Frontal cortex (tissue), 4 donors: ENCODE measurements at places on chromosomes 6 and 20. TPM values are rescaled to one million over a fixed set of nuclear protein-coding genes. Genes with fewer than 3 reads are reported as not detected.

The RBM39 gene
- total RNA-seq, result 450 TPM

The GDAP1L1 gene
- total RNA-seq, result 131 TPM

The WFDC10B gene
- not detected for total RNA-seq

The ACTR5 gene
- 9.8 TPM for total RNA-seq

The GJA10 gene
- not detected for total RNA-seq

The SLC32A1 gene
- 7.7 TPM for total RNA-seq

The NKX2-2 gene
- 0.41 TPM for total RNA-seq

The SIRPA gene
- total RNA-seq, result 6.1 TPM

The ZKSCAN4 gene
- 9.4 TPM for total RNA-seq

DNA sequence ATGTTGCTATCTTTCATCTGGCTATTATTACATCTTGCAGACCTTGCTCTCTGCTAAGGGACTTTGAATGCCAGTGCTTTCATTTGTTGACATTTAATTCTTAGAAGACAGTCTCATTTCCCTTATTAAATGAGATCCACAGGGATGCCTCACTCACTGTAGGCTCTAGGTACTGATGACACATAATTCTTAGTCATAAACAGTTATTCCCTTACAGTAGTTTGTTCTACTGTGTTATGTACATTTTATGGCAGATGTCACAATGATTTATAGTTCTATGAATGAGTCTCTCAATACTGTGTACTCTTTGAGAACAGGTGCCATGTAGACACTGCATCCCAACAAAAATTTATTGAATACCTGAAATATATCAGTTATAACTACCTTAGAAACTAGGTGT, 70.3 kb downstream of the FAM83B start:
- no peak for DNase-seq

- no peak for DNase-seq
Measured at GRCh38 chr6:117536317-117536716, 53.8 kb downstream of the DCBLD1 start.

GRCh38 chr20:62146019-62146755, 2.6 kb downstream of the SS18L1 start:
- no peak for DNase-seq

GRCh38 chr6:53210811-53211210, 62.2 kb upstream of the GCM1 start:
- no peak for DNase-seq

DNA sequence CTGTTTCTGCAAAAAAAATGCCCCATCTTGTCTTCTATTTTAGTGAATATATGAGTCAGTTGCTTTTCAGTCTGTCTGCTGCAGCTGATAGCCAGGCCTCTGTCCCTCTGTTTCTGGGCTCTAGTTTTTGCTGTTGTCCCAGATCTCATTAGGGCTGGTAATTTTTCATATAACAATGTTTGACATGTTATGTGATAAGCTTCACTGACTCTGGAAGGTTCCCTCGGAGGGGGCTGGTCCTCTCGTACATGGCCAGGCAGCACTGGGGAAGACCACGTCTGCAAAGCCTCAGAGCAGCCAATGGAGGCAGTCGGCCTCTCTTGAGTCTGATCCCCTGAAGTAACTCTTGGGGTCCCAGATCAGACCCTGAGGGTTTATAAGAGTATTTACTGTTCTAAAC, 223.8 kb downstream of the THBS2 start:
- no peak for DNase-seq

GRCh38 chr20:51703400-51704287, 64.5 kb downstream of the ATP9A start:
- DNase-seq, result no peak

- peak; percentile 39 for DNase-seq
Measured at GRCh38 chr6:110357664-110358552, at the start of gene METTL24. Gene METTL24 (minus strand): TSS chr6:110358349. CDS start chr6:110358272, 77 bp downstream.

DNA sequence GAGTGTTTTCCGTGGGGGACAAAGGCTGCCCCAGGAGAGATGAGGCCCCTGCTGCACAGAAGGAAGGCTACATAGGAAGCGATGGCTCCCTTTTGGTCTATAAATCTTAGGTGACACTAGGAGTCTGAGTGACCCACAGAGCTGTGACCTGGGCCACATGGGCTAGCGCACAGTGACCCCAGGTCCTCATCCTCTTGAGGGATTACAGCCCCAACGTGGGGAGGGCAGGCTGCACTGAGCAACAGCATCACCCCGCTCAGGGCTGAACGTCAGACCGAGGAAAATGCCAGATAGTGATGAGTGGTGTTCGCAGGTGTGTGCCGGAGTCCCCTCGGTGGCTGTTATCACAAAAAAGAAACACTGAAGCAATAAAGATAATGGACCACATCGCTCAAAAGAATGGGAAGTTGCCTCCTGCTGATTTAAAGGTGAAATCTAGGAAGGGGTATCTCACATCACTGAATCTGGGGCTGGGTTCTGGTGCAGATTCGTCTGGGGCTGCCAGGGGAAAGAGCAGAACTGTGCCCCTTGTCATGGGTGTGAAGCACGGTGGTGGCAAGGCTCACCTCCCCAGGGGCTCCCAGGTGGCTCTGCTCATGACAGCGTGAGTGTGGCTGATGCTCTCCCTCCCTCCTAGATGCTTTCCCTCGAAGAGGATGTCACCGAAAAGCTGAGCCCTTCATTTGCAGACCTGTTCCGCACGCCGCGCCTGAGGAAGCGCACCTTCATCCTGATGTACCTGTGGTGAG, 14.5 kb downstream of the SLC22A1 start:
- no peak for DNase-seq

DNA sequence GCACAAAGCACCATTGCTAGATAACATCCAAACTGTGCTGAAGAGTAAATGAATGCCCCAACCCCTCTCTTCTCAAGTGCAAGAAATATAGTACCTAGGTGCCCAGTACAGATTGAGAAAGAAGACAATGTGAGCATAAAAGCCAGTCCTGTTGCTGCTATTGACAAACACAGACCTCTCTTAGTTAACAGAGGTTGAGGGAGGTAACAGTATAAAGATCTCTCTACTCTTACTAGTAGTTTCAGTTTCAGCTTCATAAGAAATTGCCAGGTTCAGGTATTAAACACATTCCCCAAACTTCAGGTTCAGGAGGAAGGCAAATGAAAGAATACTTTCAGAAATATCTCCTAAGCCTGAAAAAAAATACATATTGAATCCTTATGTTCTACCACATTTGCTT, 31.4 kb downstream of the TBC1D32 start:
- no peak for DNase-seq

- DNase-seq, result no peak
Measured at GRCh38 chr6:161631676-161632194, 357.9 kb upstream of the AGPAT4 start.

DNA sequence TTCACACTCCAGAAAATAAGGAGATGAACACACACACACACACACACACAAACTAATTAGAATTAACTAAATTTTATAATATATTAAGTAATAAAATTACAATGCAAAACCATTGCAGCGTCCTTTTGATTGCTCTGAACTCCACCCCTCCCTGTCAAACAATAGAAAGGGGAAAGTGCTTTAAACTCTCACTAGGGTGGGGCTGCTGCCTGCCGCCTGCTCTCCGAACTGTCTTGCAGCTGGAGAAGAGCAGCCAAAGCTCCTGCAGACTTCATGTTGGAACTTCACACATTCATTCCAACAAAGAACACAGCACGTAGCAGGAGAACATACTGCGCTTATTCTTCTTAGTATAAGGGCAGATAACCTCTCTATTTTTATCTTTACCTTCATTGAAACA, 83.2 kb downstream of the GCLC start:
- DNase-seq, result no peak

DNA sequence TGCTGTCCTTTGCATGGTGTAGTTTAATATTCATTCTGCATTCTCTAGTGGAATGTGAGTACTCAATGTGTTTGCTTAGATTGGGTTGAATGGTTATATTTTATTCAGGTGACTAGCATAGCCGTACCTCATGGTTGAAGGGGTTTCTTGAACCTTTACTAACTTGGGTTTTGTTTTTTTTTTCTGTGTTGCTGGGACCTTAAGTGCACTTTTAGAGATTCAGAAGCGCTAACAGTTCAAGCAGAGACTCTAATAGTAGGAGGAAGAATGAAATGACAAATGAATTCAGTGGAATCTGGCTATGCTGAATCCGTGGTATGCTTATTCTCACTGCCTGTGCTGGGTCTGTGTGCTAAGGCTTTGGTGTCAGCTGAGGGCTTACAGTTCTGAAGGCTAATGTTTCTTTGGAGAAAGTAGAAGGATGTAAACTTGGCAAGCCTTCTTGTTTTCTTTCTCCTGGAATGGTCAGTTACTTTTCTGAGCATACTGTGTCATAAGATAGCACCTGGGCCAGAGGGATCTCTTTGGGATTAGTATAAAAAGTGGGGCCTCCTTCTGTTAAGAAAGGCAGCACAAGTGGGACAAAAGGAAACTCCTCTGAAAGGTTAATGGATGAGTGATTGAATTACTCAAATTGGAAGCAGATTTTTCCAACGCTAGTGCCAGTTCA, 28.7 kb downstream of the RNF144B start:
- no peak for DNase-seq

DNA sequence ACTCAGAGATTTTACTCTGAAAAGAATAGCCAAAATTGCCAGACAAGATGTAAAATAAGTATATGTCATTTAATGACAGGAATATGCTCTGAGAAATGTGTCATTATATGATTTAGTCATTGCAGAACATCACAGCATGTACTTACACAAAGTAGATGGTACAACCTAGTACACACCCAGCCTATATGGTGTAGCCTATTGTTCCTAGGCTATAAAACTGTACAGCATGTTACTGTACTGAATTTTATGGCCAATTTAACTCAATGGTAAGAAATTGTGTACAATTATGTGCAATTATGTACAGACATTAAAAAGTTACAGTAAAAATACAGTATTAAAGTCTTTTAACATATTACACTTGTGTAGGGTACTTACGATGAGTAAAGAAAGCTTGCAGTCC, 311.9 kb upstream of the EPHA7 start:
- DNase-seq, result no peak

DNA sequence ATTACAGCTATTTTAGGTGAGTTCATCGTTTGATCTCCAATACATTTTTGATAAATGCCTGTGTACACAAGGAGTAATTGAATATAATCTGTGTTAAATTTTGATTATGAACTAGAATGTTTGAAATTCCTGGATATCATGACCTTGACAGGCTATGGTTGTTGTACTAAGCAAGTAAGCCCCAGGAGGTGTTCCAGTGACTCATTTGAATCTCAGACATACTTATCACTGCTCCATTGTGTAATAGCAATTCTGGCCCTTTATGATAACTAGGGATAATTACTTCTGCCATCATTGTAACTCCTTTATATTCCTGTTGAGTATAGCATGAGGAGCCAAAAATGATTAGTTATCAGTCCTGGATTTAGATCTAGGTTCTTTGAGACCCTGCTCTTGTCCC, 1424.6 kb upstream of the ADGRB3 start:
- DNase-seq, result no peak

GRCh38 chr6:83852528-83853177, 507 bp upstream of the RIPPLY2 start:
- DNase-seq, result no peak

GRCh38 chr6:142651384-142651783, 293.6 kb downstream of the HIVEP2 start:
- DNase-seq, result no peak

- no peak for DNase-seq
Measured at GRCh38 chr20:50721881-50722281, 9.5 kb upstream of the PARD6B start.

- no peak for DNase-seq
Measured at GRCh38 chr20:875115-875514, 41.0 kb downstream of the ANGPT4 start.

DNA sequence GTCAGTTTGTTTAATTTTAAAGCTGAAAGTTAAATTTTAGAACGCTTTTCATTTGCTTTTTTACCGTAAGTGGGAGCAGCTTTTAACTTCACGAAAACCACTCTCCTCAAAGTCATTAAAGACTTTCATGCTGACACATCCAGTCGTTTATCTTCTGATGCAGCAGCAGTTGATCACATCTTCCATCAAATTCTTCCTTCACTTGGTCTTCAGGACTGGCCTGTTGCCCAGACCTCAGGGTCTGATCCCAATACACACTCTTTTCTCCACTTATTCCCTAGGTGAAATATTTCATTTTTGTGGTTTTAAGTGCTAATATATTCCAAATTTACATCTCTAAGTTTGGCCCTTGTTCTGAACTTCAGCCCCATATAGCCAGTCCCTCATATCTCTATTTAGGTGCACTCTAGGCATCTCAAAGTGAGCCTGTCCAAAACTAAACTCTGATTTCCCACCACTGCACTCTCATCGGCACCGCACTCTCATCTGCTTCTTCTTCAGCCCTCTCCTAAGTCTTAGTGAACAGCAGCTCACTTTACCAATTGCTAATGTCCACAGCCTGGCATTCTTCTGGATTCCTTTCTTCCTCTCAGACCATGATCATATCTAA, 20.4 kb downstream of the AFDN start:
- DNase-seq, result no peak

GRCh38 chr6:5566718-5567117, 305.4 kb downstream of the FARS2 start:
- DNase-seq, result no peak

- DNase-seq, result no peak
Measured at GRCh38 chr6:52526634-52527033, 50.2 kb downstream of the TRAM2 start.
